ENCODE measurements at places on chromosomes 3 and 15. TPM values are rescaled to one million over a fixed set of nuclear protein-coding genes. Genes with fewer than 3 reads are reported as not detected.

ARGFX gene
- total RNA-seq = not detected

TUSC7 gene
- total RNA-seq = not detected

ACAN gene
- 0.88 TPM for total RNA-seq

PEX5L gene
- not detected for total RNA-seq

SUCNR1 gene
- 0.06 TPM for total RNA-seq

LRRN1 gene
- not detected for total RNA-seq

SCAPER gene
- total RNA-seq = 4.4 TPM

SPINK8 gene
- total RNA-seq = not detected

DYNC1LI1 gene
- 38.5 TPM for total RNA-seq

BCL2A1 gene
- total RNA-seq = 10.3 TPM

MINAR1 gene
- total RNA-seq = 0.61 TPM

TMEM212 gene
- total RNA-seq = not detected

RPL29 gene
- 1,348 TPM for total RNA-seq

PRR20G gene
- total RNA-seq = 1.1 TPM

SGO1 gene
- total RNA-seq = 15.4 TPM

LRTM1 gene
- not detected for total RNA-seq

CNTN4 gene
- not detected for total RNA-seq

CPB1 gene
- total RNA-seq = not detected
